ENCODE measurements at places on chromosomes 12 and 14.

GRCh38 chr12:27342536-27342935 is 9.9 kb downstream of the BMAL2 start:
- no peak for DNase-seq

DNA sequence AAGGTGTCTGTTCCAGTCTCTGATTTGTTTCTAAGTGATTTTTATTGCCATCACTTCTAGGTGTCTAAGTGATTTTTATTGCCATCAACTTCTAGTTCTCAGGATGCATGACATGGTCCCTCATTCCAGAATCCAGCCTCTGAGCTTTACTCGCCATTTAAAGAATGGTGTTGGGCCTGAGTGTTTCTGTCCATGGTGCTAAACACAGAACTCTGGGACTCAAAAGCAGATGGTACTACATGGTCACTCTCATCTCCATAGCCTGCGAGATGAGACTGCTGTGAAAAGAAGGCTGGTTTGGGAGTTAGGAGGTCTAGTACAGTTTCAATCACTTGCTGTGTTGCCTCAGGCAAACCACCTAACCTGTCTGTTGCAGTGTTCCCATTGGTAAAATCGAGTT is 276.6 kb downstream of the NRXN3 start:
- no peak for DNase-seq

DNA sequence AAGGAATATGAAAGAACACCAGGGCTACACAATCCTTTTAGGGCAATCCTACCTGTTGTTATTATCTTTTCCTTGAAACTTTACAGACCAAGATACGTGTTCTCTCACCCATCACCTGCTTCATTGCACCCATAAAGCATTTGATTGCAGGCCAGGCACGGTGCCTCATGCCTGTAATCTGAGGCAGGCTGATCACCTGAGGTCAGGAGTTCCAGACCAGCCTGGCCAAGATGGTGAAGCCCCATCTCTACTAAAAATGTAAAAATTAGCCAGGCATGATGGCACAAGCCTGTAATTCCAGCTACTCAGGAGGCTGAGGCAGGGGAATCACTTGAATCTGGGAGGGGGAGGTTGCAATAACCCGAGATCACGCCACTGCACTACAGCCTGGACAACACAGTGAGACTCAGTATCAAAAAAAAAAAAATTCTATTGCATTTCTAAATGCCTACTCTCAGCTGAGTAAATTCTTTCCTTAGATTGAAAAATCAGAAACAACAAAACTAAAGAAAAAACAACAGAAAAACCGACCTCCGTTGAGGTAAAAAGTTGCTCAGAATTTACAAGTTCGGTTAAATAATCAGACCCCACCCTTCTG is 183.7 kb upstream of the TMEM132C start:
- DNase-seq = no peak

- no peak for DNase-seq
These were observed 130.0 kb downstream of the DPF3 start for GRCh38 chr14:72763892-72764291.

DNA sequence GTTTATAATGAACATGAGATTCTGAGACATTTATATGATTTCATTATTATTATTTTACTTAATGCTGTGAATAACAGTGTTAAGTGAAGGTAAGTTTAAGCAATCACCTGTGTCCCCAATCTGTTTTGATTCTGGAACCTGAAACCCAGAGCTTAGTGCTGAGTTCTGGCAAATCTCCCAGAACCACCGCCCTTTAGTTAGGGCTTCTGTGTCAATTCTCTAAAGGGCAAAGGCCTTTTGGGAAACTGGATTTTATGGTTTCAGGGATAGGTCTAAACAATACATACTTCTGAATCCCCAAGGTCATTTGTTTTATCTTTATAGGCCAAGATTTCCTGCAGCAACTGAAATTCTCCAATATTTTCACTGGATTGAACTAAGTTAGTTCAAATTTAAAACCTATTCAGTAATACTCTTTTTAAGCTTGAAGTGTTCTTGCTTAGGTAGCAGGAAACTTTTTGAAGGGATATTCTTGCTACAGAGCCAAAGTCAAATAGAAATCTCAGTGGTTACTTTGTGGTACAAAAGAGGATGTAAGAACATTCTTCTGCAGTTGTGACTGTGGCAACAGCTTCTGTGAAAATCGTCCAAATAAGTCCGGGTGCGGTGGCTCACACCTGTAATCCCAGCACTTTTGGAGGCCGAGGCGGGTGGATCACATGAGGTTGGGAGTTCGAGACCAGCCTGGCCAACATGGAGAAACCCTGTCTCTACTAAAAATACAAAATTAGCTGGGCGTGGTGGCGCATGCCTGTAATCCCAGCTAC is 10.0 kb upstream of the PKP2 start:
- no peak for DNase-seq

DNA sequence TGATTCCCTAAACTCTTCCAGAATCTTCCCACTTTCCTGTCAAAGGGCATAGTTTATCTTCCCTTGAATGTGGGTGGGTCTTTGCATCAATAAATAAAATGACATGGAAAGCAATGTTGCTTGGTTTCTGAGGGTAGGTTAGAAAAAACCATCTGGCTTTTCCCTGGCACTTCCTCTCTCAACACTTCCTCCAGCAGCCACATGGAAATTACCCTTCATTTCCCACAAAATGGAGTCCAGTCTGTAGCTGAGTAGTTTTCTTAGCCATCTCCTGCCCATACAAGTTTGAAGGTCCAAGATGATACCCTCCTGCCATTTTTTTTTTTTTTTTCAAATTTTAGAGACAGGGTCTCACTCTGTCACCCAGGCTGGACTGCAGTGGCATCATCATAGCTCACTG is 11.1 kb upstream of the NDUFA12 start:
- DNase-seq = no peak

DNA sequence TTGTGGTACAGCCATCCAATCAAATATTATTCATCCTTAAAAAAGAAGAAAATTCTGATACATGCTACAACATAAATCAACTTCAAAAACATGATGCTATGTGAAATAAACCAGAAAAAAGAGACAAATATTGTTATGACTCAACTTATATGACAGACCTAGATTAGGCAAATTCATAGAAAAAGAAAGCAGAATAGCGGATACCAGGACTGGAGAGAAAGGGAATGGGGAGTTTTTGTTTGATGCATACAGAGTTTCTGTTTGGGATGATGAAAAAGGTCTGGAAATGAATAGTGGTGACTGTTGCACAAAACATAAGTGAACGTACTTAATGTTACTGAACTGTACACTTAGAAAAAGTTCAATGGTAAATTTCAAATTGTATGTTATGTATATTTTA is 82.3 kb downstream of the SPPL3 start:
- DNase-seq = no peak

DNA sequence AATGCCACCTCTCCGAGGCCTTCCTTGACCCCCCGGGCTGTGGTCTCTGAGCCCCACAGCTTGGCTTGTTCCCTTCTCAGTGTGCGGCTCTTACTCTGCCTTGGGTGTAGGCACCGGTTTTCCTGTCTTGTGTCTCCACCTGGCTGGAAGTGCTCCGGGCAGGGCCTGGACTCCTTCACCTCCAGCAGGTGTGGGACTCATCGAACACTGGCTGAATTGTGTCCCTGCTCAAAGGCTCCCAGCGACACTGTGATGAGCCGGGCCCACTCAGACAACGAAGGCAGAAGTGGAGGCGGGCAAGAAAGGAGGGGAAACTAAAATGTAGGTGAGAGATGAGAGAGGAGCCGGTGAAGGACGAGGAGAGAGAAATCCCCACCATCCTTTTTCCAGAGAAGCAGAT is 18.0 kb downstream of the TMEM63C start:
- DNase-seq = no peak

GRCh38 chr12:32437095-32437515 is 37.7 kb downstream of the FGD4 start:
- DNase-seq = no peak

GRCh38 chr14:97149775-97150174 is 352.6 kb downstream of the VRK1 start:
- DNase-seq = no peak

GRCh38 chr12:86333955-86334522 is 77.8 kb upstream of the MGAT4C start:
- DNase-seq = no peak

Data from stimulated activated CD4-positive, alpha-beta T cell treated with anti-CD3 and anti-CD28 coated beads, Interleukin-1b, Interleukin-23, amount 100 ng/mL, for 24 hours (primary cell).